ENCODE measurements at places on chromosomes 3 and 15. TPM values are rescaled to one million over a fixed set of nuclear protein-coding genes. Genes with fewer than 3 reads are reported as not detected.
A peak's percentile ranks its signal among the peaks of the same experiment; 100 is the strongest.

The FMN1 gene
- polyA plus RNA-seq: 1.4 TPM

The ARNT2 gene
- polyA plus RNA-seq: 9.3 TPM

The GABRB3 gene
- 0.15 TPM for polyA plus RNA-seq

The SAMD7 gene
- polyA plus RNA-seq: not detected

GRCh38 chr3:111326144-111326995 is 215.6 kb upstream of the CD96 start:
- DNase-seq: peak; percentile 89

GRCh38 chr3:141403576-141403975 is 35.3 kb downstream of the ZBTB38 start:
- no peak for DNase-seq

- DNase-seq: peak; percentile 93
These were observed 28.3 kb downstream of the SEC61A1 start for GRCh38 chr3:128080323-128081080.

DNA sequence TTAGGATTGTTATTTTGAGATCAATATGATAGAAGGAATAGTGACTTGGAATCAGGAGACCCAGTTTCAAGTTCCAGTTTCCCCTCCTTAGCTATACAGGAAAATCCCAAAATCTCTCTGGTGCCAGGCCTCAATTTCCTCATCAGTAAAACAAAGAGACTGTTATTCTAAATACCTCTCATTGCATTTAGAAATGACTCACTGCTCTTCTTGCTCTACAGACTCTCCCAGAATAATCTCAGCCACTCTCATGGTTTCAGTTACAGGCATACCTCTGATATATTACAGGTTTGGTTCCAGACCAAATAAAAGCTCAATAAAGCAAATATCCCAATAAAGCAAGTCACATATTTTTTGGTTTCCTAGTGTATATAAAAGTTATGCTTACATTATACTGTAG is 28.3 kb downstream of the IMPG2 start:
- DNase-seq: peak; percentile 47

DNA sequence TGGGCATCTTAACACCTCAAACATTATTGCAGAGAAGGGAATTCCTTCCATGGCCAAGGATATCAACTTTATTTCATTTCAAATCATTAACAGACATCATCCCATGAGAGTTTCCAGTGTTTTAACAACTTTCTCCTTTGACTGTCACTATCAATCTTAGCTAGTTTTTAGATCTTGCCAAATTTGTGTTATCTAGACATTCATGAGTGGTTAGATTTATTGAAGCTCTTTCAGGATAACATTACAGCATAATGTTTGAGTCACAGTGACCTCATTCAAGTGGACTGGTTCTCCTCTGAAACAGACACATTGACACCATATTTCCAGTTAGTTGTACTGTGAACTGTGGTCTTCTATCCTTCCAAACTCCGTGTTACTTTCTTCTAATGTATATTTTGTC is 8.6 kb upstream of the TNFAIP8L3 start:
- peak; percentile 86 for DNase-seq

DNA sequence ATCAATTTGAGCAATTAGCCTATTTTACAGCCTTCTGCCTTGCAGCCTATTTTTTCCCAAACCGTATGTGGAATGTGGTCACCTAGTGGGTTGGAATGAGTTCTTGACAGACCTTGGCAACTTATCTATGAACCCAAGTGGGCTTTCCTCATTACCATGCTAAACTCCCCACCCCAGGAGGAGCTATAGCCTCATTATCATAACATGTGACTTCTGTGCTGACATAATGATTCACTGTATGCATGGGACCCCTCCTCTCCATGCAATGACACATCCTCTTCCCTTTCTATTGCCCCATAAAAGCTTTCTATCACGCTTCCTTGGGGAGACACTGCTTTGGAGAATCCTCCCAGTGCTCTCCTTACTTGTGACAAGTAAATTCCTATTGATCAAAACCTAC is 83.5 kb upstream of the FHIT start:
- no peak for DNase-seq

- no peak for DNase-seq
These were observed 46.4 kb downstream of the EHHADH start for GRCh38 chr3:185207481-185207880.

- no peak for DNase-seq
These were observed 22.3 kb upstream of the MORF4L1 start for GRCh38 chr15:78850352-78850751.

DNA sequence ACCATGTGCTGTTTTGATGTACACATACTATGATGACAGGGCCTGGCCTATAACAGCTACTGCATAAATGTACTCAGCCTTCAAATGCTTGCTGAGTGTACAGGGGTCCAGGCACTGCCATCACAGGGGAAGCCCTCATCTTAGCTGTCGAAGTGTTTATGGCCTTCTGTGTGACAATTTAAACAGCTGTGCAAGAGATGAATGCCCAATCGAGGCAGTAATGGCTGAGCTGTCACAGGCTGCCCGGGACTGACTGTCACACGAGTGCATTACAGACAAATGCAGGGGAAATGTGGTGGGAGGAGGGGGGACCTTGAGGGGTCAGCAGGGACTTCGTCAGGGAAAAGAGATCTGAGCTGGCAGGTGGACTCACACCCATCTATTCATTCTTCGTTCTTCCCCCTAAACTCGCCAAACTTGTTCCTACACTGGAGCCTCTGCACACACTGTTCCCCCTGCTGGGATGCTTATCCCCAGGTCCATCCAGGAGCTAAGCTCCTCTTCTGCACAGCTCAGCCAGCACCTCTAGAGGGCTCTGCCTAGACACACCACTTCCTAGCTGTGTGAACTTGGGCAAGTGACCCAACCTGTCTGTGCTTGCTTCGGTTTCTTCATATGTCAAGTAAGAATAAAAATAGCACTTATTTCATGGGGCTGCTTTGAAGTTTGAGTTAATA is 156.2 kb upstream of the IQSEC1 start:
- peak; percentile 23 for DNase-seq
